ENCODE measurements at places on chromosomes 3 and 15.

- no peak for DNase-seq
Measured at GRCh38 chr15:72850833-72851232, 67.3 kb upstream of the ADPGK start.

DNA sequence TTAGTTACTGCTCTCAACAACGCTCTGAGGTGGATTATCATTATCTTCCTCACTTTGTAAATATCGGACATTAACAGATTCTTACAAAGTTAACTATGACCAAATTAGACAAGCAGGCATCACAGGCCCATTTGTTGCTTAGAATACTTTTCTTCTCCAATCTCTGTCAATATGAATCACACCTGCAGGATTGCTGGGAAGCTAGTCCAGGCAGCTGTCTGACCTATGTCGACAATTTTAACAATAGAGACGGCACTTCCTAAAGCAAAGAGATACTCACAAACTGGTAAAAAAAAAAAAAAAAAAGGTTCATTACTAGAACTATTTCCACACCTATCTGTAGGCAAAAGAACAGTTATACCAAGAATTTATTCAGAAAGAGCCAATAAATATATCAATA is 85.3 kb downstream of the DPH6 start:
- no peak for DNase-seq

GRCh38 chr3:64031540-64032508 is 8.5 kb upstream of the PSMD6 start:
- peak; percentile 21 for DNase-seq

- peak; percentile 73 for DNase-seq
Measured at GRCh38 chr3:130748981-130749380, 2.4 kb upstream of the PIK3R4 start.

GRCh38 chr3:149810846-149811245 is 2.2 kb upstream of the RNF13 start:
- DNase-seq: no peak

- DNase-seq: no peak
Measured at GRCh38 chr3:145079436-145079835, 1081.5 kb downstream of the PLOD2 start.

DNA sequence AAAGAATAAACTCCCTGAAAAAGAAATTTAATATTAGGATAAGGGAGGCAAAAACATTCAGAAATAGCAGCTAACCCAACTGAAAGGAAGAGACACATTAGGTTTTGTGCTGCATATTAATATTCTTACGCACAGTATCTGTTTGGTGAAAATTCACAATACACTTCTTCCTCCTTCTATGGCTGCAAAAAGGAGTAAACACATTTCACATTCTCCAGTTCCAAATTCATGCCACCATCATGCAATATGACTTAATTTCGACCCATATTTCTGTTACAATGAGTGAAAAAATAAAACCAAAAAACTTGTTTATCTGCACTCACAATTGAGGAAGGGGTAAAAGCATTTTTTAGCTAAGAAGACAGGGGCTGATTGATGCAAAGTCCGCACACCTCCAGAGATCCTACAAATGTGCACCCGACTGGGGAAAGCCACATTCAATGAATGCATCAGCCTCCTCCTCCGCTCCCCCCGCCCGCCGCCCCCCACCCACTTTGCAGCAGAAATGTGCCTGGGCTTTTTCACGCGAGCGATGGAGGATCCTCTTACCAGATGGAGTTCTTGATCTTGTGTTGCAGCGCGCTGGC is 1.0 kb downstream of the RFX7 start:
- DNase-seq: no peak

GRCh38 chr15:51322621-51323296 is 15.6 kb downstream of the CYP19A1 start:
- no peak for DNase-seq

- DNase-seq: no peak
Measured at GRCh38 chr3:16723978-16724377, 118.8 kb upstream of the DAZL start.

GRCh38 chr3:157868196-157868595 is 238.0 kb downstream of the SHOX2 start:
- peak; percentile 90 for DNase-seq
